ENCODE measurements at places on chromosomes 5 and 9. TPM values are rescaled to one million over a fixed set of nuclear protein-coding genes. Genes with fewer than 3 reads are reported as not detected.

DNA sequence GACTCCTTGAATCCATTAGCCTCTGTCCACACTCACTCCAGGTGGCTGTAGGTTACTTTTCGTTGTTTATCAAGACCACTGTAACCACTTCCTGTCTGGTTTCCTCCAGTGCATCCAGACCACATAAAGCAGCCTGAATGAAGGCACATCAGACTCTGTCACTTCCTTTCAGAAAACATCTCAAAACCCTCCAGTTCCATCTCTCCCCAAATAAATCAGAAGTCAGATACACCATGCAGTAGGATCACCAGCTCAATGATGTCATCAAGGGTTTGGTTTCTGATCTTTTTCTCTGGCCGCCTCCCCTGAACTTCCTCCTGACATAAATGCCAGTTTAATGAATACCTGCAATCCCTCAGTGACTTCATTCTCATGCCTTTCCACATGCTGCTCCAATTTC lies 161.2 kb downstream of the ZNF462 start:
- no peak for DNase-seq

DNA sequence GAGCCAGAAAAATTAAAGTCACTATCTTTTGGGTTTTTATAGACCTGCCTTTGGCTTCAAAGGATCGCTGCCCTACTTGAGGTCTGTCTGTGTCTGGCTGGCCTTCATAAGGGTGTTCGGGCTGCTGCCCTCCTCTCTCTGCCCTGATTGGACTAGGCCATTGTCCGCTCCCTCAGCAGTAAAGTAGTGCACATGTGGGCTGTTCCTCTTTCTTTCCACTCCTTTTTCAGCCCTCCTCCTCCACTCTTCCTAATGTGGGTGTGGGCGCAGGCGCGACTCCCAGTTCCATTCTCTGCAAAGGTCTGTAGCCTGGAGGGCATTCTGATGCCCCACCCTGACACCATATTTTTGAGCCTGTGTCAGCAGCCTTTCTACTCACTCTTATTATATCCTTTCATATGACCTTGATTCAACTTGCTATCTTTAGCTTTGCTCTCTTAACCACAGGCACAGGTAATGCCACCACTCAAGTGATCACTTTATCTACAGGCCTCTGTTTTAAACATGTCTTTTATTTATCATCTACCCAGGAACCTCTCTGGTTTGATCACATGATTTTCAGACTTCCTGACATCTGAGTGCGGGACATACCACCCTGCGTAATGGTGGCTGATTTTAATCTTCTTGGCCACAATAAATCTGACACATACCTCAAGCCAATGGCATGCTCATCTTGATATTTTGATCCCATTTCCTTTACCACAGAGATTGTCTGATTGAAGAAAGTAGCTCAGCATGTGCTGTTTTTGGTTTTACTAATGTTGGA lies 144.5 kb downstream of the AOPEP start:
- peak; percentile 92 for DNase-seq

Gene PTPRD
- total RNA-seq: not detected

- no peak for DNase-seq
Observed at GRCh38 chr9:123067136-123067535, 33.7 kb downstream of the GPR21 start.

GRCh38 chr9:72743836-72744235 lies 209.0 kb downstream of the ALDH1A1 start:
- no peak for DNase-seq

Gene FBLL1
- not detected for total RNA-seq

- peak; percentile 80 for DNase-seq
Observed at GRCh38 chr5:39424736-39425637, at the start of gene DAB2. Gene DAB2, minus strand, starts transcription at chr5:39424980. Its CDS starts 30,660 bp downstream, at chr5:39394320.

GRCh38 chr5:159026781-159027180 lies 72.9 kb downstream of the EBF1 start:
- DNase-seq: no peak

Gene F12
- total RNA-seq: 14.5 TPM

DNA sequence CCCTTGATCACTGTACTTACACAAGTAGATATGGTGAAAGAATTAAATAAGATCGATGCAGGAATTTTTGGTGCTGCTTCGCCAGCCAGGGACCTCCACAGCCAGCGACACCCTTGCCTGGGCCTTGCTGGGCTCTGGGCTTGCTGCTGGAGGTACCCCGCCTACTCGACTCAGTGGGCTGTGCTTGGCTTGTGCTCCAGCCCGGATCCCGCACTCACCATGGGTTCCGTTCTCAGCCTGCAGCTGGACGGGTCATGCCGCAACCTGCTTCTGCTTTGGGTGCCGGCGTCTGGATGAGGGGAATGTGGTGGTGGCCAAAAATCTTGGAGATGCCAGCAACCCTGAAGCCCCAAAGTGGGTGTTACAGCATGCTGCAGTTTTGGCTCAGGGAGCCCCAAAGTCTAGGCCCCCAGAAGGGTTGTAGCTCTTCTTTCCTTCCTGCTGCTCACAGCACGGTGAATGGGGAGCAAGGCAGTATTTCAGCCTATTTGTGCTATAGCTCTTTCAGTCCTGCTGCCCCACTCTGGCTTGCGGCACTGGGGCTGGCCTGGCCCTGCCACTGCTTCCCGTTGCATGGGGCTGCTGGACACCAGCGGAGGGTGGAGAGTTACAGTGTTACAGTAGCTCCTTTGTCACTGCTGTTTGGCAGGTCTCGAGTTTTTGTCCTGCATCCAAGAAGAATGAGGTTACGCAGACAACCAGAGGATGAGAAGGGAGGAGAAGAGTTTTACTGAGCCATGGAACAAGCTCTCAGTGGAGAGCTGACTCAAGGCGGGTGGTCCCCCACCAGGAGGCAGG lies 48.0 kb downstream of the TARS1 start:
- no peak for DNase-seq

GRCh38 chr5:134133188-134133994 lies 18.9 kb downstream of the TCF7 start:
- no peak for DNase-seq

DNA sequence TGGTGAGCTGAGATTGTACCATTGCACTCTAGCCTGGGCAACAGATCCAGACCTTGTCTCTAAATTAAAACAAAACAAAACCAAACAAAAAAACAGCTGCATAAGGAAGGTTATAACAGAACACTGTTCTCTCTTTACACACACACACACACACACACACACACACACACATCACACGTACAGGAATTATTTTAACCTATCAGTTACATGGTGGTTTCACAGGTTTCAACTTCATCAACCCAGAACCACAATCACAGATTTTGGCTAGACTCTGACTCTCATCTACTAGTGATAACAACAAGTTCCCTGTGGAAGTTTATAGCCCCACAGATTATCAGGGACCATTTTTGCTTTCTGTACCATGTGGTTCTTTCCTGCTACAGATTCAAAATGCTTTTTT lies 60.2 kb downstream of the RPS23 start:
- DNase-seq: no peak

Gene CDC25C
- total RNA-seq: 36.2 TPM

Data from PC-9 (cell line).